ENCODE measurements at places on chromosomes 7 and 10.

DNA sequence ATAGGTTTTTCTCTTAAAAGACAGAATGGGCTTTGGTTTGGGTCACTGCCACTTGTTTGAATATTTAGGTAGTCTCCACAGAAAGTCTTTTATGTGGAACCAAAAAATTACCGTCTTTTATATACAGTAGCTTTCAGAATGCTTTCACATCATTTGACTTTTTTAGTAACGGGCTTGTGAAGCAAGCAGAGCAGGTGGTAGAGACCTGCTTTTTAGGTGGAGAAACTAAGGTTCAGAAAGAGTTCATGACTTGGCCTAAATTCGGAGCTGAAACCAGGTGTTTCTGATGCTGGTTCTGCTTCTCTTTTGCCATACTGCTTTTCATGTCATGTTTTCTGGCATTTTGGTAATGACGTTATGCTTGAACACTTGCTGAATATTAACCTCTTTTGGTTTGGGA lies 36.3 kb downstream of the GARS1 start:
- DNase-seq: no peak

GRCh38 chr7:29309041-29309854 lies 114.7 kb downstream of the CHN2 start:
- no peak for DNase-seq

- no peak for DNase-seq
Measured at GRCh38 chr10:52004342-52004949, 305.1 kb upstream of the CSTF2T start.

GRCh38 chr7:46230990-46231305 lies 309.9 kb upstream of the IGFBP3 start:
- no peak for DNase-seq

- no peak for DNase-seq
Measured at GRCh38 chr10:3832022-3832786, 47.2 kb upstream of the KLF6 start.

DNA sequence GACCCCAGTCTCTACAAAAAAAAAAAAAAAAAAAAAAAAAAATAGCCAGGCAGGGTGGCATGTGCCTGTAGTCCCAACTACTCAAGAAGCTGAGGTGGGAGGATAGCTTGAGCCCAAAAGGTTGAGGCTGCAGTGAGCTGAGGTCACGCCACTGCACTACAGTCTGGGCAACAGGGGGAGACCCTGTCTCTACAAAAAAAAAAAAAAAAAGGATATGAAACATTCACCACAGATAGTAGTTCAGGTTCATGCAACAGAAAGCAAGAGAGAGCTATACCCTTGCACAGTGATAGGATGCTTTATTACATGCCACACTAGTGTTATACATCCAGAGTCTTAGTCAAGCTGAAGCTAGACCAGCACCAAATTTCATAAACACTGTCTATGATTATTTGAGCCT lies 148.4 kb upstream of the KAT6B start:
- no peak for DNase-seq

DNA sequence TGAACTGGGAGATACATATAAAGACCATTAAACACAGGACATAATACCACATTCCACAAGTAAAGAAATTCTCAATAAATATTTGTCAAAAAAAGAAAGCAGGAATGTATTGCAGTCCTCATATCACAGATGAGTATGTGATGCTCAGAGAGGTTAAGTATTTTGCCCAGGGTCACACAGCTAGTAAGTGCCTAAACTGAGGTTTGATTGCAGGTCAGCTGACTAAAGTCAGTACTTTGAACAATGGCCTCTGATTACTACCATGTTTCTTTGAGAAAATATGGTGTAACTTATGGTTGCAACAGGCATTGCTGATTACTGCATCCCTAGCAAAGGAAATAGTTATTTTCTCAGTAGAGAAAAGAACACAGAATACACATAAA lies 267.1 kb downstream of the ELMO1 start:
- DNase-seq: no peak

DNA sequence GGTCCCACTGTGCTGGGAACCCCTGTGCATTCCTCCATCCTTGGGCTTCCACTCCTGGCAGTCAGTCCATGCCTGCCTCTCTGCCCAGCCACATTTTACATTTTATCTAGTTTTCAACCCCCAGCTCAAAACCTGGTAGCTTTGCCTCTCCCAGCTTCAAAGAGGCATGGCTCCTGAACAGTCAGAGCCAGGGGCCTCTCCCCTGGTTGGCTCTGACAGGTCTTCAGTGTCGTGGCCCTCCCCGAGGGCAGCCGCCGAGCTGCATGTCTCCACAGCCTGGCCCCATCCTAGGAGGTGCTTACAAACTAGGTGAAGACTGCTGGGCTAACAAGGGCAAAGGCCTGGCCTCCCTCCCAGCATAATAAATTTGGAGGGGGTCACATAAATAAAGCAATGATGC lies 14.8 kb downstream of the COBL start:
- no peak for DNase-seq

DNA sequence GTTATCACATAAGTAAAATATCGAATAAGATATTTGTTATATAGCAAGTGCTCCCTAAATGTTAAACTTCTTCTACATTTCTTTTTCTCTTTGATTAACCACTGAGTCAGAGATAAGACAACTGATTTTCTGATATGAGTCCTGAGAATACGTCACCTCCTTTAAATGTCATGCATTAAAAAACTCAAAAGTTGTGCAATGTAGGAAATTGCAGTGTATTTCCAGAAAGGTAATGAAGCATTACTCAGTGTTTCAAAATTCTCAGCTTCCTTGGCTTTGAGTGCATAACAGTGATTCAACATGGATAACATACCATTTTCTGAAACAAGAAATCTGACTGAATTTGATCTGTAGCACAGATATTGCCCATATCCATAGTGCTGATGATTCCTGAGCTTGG lies 155.8 kb downstream of the BMPER start:
- no peak for DNase-seq

DNA sequence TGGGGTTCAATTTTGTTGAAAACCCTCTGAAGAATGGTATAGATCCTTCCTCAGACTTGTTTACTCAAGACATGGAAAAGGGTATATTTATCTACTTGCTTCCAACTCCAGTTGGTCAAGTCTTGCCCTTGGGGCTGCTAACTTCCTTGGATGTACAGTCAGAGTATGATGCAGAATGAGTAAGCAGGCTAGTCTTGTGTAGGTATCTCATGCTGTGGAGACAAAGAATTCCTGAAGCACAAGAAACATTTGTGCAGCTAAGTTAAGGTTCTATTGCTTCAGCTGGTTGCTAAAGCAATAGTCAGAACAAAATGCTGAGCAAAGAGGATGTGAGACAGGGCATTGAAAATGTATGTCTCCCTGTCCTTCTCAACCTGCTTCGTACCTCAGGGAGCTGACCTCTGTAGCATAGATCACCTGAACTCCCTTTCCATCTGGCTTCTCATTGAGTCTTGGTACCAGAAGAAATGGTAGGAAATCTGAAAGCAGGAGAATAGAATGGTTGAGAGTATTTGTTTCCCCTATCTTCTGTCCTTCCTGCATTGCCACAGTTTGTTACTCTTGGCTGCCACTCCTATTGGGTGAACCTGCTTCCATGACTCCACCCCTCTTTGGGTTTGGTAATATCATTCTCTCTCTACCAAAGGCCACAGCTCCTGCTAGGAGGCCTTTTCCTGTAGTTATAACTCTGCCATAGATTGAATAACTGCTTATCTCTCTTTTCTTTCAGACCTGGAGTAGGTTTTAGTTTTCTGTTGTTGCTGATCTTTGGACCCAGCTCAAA lies 346.0 kb downstream of the PHF14 start:
- DNase-seq: no peak

GRCh38 chr7:44378744-44379143 lies 53.4 kb upstream of the CAMK2B start:
- DNase-seq: no peak

DNA sequence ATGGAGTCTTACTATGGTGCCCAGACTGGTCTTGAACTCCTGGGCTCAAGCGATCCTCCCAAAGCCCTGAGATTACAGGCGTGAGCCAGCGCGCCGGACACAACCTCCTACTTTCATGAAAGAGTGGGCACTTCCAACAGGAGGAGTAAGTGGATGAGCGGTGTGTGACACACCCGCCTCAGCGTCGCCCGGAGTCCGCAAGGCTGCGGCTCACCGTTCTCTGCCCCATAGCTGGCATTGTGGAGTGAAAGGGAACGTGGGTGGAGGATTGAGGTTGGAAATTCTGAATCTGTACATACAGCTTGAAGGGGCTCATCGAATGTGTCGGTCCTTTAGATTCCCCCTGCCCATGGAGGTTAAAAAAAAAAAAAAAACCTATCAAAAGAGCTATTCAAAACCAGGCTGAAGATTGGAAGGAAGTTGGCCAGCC lies 524 bp upstream of the PRXL2A start:
- DNase-seq: peak; percentile 72

All from activated naive CD8-positive, alpha-beta T cell treated with anti-CD3 and anti-CD28 coated beads, Interleukin-2, amount 50 U/mL, for 24 hours (primary cell).